ENCODE measurements at places on chromosomes 5 and 9.

- peak; percentile 53 for DNase-seq
Measured at GRCh38 chr5:5313101-5313635, 109.3 kb upstream of the ICE1 start.

DNA sequence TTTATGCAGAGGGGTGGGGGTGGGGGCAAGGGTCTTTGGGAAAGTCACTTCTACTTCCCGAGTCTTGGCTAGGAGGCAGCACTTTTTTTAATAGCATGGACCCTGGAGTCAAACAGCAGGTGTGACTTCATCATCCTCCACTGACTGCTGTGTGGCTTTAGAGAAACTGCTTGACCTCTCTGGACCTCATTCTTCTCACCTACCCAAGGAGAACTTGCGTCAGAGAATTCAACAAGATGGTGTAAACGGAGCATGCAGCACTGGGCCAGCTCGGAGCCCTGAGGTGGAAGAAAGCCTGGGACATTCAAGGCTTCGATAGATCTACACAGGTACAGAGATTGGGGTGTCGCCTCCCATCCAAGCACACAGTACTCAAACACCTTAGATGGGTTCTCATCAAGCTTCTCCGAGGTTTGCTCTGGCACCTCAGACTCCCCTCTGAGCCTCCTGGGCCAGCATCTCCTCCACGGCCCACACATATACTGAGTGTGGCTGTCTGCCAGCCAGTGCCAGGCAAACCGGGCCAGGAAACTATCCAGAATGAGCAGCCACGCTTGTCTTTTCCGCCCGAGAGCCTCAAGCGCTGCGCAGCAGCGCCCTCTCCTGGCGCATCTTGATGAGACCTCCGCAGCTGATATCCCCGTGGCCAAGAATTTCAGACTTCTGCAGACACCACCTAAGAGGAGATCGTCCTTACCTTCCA lies 4.6 kb upstream of the SLC25A48 start:
- DNase-seq, result peak; percentile 69

GRCh38 chr9:137095664-137096517 lies 9.1 kb downstream of the MAN1B1 start:
- no peak for DNase-seq

DNA sequence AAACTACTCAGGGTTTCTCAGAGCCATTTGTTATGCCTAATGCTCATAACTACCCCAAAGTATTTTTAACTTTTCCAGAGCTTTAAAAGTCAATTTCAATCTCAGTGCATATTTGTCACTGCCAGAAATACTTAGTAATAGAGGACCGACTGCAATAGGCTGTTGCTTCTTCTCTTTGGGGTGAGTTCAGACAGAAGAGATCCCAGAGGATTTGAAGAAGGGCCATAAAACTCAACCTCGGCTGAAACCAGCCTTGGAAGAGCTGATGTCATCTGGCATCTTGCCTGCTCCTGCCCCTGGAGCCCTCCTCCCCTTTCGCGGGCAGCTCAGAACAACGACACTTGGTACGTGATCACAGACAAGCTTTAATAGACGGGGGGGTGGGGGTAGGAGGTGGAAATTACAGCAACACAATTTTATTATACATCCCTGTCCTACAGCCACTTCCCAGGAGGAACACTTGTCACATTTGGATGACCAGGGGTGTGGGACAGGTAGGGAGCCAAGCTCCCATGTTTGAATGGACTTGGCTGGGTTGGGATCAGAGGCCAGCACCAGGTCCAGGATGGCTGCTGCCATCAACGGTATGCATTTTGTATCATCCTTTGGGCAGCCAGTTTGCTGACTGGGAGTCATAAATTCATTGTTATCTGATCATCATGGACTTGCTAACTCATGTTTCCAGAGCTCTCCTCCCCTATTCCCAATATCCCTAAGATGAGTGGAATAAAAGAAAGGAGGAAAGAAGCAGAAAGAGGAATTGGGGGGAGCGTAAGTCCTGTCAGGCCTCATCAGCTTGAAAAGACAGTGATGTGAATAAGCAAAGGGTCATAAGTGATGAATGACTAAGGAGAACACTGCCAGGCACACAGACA lies 186.6 kb upstream of the PANK3 start:
- peak; percentile 16 for DNase-seq

GRCh38 chr5:154298065-154298464 lies 107.5 kb downstream of the GALNT10 start:
- DNase-seq, result no peak

DNA sequence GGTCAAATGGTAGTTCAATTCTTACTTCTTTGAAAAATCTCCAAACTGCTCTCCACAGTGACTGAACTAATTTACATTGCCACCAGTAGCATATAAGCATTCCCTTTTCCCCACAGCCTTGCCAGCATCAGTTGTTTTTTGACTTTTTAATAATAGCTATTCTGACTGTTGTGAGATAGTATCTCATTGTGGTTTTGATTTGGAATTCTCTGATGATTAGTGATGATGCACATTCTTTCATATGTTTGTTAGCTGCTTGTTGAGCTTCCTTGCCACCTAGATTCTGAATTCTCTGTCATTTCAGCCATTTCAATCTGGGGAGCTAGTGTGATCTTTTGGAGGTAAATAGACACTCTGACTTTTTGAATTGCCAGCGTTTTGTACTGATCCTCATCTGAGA lies 24.0 kb downstream of the CDK20 start:
- no peak for DNase-seq

- no peak for DNase-seq
Measured at GRCh38 chr5:2249442-2249841, 366.7 kb upstream of the IRX4 start.

- no peak for DNase-seq
Measured at GRCh38 chr5:168135897-168136296, 155.5 kb upstream of the WWC1 start.

GRCh38 chr9:123005964-123006363 lies 27.5 kb upstream of the GPR21 start:
- no peak for DNase-seq

- DNase-seq, result no peak
Measured at GRCh38 chr5:100615362-100615761, 80.2 kb downstream of the FAM174A start.

- peak; percentile 63 for DNase-seq
Measured at GRCh38 chr5:140345919-140346347, 470 bp downstream of the HBEGF start.

DNA sequence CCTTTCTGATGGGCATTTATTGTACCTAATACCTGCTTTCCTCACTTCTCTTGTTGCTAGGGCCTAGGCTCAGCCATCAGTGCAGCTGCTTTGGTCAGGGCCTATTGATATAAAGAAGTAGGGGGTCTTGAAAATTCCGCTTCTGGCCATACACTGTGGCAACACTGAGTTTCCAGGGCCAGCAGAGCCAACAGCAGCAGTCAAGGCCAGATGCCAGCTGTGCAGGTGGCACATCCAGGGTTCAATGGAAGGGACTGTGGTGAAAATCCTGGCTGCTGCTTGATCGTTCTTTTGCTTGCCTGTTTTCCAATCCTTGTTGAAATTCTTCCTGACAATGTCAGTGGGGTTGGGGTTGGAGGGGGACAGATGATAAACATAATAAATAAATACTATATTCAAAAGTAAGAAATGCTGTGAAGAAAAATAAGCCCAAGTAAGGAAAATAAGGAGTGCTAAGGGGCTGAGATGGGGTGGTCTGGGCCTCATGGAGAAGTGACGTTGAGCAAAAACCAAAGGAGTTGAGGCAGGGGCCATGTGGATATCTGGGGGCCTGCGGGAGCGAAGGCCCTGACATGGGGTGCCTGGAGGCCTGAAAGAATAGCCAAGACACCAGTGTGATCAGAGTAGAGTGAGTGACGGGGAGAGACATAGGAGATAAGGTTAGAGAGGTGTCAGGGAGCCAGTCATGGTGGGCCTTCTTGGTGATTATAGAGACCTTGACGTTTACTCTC lies 91.0 kb upstream of the ALDH1B1 start:
- no peak for DNase-seq

GRCh38 chr9:6384732-6385131 lies 28.3 kb upstream of the UHRF2 start:
- no peak for DNase-seq

GRCh38 chr5:151663617-151664293 lies 23.0 kb downstream of the SPARC start:
- no peak for DNase-seq

GRCh38 chr9:20473515-20474013 lies 148.7 kb downstream of the MLLT3 start:
- no peak for DNase-seq
